ENCODE measurements at places on chromosomes 3 and 15.
A peak's percentile ranks its signal among the peaks of the same experiment; 100 is the strongest.

- DNase-seq = no peak
These were observed 35.1 kb upstream of the PPARG start for GRCh38 chr3:12253516-12254343.

GRCh38 chr3:187197335-187197649 lies at the start of gene RTP1:
Gene RTP1 (plus strand): TSS chr3:187197486. CDS start chr3:187197516, 30 bp downstream.
- DNase-seq = peak; percentile 76

- no peak for DNase-seq
These were observed 100.1 kb downstream of the IGF2BP2 start for GRCh38 chr3:185724761-185725160.

- no peak for DNase-seq
These were observed 8.4 kb upstream of the DHX30 start for GRCh38 chr3:47794544-47794943.

DNA sequence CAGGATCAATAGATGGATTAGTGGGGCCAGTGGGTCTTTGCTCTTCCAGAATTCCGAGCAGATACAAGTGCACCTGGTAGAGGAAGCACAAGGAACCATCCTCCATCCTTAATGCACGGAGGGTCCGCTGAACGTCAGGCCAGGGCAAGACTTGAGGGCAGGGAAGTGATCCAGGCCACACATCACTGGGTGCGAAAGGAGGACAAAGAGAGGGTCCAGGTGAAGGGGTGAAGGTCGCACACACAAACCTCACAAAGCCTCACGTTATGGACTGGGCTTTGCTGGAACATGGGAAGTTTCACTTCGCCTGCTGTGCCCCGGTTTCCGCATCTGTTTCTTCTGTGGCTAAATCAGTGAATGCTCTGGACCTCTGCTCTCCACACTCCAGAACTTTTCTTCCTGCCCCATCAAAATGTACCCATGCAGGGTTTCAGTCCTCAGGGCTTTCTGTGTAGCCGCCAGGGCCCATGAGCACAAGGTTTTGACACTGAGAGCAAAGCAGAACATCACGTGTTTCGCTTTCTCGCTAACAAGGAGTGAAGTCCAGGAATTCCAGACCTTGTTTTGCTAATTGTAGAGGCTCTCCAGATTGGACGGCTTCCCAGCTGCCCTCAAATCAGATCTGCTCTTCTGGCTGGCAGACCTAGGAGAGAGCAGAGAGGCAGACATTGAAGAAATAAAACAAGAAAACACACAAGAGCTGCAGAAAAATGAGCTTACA lies 56.3 kb downstream of the KLF15 start:
- no peak for DNase-seq

DNA sequence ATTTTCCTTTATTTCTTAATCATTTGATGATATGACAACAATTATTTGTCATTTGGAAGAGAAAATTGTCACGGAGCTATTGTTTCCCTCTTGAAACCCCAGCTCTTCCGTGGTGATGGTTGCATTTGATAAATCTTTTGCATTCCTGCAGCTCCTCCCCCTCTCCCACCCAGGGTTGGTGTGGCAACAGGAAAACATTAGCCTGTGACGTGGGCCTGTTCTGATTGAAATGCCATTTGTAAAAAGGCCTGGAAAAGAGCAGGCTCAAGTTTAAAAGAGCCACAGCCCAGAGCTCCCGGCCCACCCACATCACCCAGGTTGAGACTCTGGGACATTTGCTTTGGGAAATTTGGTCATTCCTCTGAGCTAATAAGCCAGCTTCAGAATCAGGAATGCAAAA lies 282.5 kb downstream of the RPLP1 start:
- DNase-seq = no peak

DNA sequence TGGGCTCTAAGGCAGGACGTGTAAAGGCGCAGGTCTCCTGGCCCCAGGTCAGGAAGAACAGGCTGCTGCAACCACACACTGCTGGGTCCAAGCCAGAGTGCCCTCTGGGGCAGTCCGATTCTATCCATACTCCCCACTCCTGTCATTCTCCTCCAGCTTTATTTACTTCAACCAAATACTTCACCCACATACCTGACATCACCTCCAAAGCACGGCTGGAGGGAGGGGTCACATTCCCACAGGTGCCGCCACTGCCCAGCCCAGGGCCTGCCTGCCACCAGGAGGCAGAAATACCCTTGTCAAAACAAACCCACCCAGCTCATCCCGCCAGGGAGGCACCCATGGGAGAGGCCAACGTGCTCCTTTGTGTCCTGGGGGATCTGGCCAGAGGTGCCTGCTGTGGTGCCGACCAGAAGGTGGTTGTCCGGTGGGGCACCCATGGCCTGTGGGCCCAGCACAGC lies 100.4 kb downstream of the DAPK2 start:
- DNase-seq = no peak

GRCh38 chr15:63502137-63502766 lies 2.1 kb upstream of the USP3 start:
- DNase-seq = no peak

DNA sequence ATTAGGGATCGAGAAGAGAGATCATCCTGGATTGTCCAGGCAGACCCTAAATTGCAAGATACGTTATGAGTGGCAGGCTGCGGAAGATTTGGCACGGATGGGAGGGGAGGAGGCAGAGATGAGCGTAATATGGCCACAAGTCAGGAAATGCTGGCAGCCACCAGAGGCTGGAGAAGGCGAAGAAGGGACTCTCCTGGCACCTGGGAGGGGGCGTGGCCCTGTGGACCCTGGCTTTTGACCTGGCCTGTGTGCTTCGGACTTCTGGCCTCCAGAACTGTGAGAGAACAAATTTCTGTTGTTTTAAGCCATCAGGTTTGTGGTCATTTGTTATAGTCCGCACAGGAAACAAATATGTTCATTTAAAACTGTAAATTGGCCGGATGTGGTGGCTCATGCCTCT lies 31.9 kb upstream of the IGF1R start:
- no peak for DNase-seq
